Suprapubic skin (tissue), 4 donors: ENCODE measurements at places on chromosomes 11 and 22. TPM values are rescaled to one million over a fixed set of nuclear protein-coding genes. Genes with fewer than 3 reads are reported as not detected.

The METTL15 gene
- 10.2 TPM for total RNA-seq

The CASP5 gene
- not detected for total RNA-seq

The HPX gene
- total RNA-seq, result 15.5 TPM

- DNase-seq, result no peak
Measured at GRCh38 chr11:113001709-113002108, 40.5 kb downstream of the NCAM1 start.

The FOLR2 gene
- total RNA-seq, result 5.5 TPM

The TSPAN18 gene
- 2.8 TPM for total RNA-seq
